Spinal cord (tissue), 10 donors: ENCODE measurements at places on chromosomes 1 and 21. TPM values are rescaled to one million over a fixed set of nuclear protein-coding genes. Genes with fewer than 3 reads are reported as not detected.

ARHGEF19 gene
- total RNA-seq, result 1.6 TPM

TSTD1 gene
- 25.5 TPM for total RNA-seq

NCDN gene
- total RNA-seq, result 39.9 TPM

A3GALT2 gene
- total RNA-seq, result not detected

AIRE gene
- total RNA-seq, result 0.10 TPM

TFAP2E gene
- 1.3 TPM for total RNA-seq

CFAP45 gene
- total RNA-seq, result 1.3 TPM

RO60 gene
- 254 TPM for total RNA-seq

COL18A1 gene
- 309 TPM for total RNA-seq

- no peak for DNase-seq
Observed at GRCh38 chr1:154797175-154797574, 72.9 kb downstream of the KCNN3 start.

- no peak for DNase-seq
Observed at GRCh38 chr1:47536646-47537118, 98.8 kb downstream of the FOXD2 start.

GRCh38 chr1:157369808-157370521 is 182.3 kb downstream of the FCRL5 start:
- peak; percentile 13 for DNase-seq

- no peak for DNase-seq
Observed at GRCh38 chr1:167500283-167500860, 18.0 kb downstream of the CD247 start.

DNA sequence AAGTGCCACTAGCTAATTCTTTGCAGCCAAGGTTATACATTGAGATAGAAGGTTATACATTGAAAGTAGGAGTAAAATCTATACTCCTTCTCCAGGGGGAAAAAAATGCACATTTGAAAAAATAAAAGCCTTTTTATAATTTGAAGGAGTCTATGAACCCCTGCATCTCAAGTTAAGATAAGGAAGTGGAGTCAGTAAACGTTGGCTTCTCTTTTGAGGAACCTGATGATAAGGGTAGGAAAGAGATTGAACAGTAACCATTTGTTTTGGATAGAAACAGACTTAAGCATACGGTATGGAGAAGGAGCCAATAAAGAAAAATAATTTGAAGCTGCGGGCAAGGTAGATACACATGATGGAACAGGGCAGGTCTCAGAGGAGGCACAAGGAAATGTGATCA is 64.1 kb downstream of the RPAP2 start:
- no peak for DNase-seq

GRCh38 chr1:171366816-171367215 is 52.8 kb downstream of the FMO4 start:
- no peak for DNase-seq

DNA sequence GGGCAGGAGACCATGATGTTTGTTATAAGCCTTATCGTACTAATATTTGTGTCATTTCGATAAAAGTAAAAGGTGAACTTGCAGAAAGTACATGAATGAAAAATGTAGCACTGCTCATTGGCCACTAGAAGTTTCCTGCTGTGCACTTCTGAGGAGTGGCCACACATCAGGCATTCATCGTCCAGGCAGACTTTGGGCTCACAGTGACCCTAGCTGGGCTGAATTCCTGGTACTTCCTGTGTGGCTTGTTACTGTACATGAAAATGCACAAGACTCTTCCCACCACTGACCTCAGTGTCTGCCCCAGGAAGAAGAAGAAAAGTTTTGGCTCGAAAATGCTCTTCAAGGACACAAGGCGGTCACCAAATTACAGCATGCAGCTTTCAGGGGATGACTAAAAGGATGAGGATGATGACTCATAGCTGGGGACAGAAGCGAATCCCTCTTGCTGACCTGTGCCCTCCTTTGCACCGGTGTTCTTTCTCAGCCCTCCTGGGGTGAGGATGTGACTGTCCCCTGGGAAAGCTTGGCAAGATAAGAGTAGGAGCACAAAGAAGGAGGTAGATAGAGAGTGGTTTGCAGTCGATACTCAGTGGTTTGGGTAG is 252.4 kb upstream of the KAZN start:
- no peak for DNase-seq

DNA sequence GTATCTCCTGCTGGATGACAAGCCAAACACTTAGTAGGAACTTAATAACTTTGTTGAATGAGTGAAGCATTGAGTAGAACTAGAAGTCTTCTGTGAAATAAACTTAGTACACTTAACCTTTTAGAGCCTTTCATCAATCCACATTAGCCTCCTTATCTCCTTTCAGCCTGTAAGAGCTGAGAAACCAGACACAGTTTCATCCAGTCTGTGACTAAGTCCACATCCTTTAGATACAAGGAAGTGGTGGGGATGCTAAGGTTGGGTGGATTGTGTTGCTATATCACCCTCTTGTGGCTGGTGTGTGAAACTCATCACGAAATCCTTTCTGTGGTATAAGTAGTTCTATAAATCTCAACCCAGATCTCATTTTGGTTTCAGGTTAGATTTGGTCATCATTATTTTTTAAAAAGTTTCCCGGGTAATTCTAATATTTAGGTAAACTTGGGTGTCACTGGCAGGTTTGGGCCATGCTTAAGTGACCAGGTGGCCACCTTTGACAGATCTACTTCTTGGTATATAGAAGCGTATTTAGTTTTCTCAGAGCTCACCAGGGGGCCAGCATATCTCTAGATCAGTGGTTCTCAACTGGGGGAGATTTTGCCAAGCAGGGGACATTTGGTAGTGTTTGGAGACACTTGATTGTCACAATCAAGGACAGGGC is 27.8 kb upstream of the CD84 start:
- peak; percentile 54 for DNase-seq

- no peak for DNase-seq
Observed at GRCh38 chr1:1614204-1614953, 921 bp upstream of the MIB2 start.

GRCh38 chr1:83735526-83735925 is 263.4 kb downstream of the TTLL7 start:
- DNase-seq, result no peak

DNA sequence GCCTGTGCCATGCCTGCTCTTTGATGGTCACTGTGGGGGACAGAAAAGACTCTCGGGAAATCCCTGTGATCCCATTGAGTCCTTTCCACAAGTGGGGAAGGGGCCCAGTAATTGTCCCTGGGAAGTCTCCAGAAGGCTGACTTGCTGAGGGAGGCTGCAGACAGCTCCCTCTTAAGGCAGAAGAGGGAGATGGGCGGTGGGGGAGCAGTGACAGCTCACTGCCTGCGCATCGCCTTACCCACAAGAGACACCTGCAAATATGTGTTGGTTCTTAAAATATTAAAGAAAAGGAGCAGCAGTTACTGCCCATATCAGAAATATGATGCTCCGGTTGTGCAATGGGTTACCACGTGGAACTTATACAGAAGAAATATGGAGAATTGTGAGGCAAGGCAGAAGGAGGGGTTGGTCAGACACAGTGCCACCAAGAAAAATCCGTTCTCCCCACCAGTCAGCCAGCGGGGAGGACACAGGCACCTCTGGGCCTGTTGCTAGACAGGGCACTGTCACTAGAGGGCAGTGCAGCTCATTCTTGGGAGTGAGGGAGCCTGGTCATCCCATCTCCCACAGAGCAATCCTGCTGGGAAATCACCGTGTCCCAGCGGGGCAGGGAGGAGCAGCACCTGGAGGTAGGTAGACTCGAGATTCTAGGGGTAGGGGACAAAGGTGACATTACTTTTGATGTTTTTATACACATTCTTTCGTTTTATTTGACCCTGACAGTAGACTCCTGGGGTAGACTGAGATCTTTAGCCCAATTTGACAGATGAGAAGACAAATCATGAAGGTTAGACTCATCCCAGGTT is 6.9 kb upstream of the CAMK1G start:
- DNase-seq, result peak; percentile 84

DNA sequence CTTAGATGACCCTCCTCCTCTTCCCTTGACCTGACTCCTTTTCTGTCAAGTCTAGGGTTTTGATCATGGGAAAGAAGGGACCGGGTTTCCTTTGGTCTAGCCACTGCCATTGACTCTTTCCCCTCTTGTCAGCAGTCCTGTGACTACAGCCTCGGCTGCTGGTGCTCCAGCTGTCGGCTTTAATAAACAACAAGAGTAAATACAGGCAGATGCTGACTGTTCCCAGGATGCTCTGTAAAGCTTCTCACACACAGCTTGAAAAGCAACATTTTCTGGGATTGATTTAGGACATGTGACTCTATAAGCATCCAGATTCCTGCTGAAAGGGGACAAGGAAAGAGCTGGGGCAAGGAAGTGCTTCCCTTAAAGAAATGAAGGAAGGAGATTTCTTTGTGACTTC is 53.5 kb upstream of the CTTNBP2NL start:
- DNase-seq, result peak; percentile 79

DNA sequence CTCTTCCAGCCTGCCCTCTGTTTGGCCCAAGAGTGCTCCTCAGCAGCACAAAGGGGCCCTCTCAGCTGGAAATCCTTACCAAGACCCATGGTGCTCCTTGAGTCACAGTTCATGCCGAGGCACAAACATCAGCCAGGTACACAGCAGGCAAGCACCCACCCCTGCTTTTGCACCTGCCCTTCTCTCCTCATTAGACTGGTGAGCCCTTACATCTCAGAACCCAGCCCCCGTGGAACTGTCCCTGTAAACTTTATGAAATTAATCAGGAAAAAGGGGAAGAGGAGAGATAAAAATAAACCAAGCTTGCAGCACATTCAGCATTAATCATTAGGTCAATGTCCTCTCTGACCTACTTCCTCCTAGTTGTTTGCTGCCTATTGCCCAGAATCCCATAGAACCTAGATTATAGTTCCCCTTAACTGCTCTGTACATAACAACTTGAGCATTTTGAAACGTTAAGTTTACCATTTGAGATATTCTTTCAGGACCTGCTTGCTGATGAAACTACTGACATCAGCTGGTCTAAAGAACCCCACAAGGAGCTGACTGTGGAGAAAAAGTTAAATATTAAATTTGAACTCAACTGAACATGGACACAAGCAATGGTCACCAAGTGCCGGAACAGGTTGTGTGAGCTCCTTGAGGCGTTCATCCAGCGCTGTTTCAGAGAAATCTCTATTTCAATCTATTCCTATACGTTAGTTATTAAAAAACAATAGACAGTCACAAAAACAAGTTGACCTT is 738.4 kb downstream of the MATN1 start:
- no peak for DNase-seq

DNA sequence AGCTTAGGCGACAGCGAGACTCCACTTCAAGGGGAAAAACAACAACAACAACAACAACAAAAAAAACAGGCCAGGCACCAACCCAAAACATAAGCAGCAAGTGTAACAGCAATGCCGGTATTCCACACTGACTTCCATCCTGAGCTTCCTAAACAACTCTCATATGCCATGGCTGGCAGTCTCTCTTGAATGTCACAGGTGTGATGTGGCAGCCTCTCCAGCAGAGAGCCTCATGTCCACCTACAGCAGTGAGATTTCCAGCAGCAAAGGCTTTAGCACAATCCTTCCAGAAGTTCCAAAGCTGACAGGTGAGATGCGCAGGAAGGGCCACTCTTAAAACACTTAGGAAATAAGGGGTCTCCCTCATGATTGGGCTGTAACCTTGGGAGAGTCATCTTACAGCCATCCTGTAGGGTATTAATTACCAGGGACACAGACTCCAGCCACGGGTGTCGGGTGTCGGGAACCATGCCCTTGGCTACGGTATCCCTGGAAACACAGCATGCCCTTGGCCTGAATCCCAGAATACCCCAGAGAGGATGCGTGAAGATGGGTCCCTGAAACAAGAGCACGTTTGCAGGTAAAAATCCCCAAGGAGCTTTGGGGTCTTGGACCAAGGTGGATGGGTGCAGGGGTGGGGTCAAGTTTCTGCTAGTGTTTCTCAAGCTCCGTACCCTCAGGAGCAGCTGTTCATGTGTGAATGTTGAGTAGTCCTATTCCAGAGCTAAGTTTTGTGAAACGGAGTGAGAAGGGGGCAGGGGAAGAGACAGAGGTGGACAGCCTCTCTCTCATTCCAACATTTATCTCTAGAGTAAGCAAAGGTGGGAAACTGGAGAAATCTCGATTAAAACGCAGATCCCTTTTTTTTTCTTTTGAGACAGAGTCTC is 31.4 kb downstream of the CLSTN1 start:
- no peak for DNase-seq
